Type B pancreatic cell (in vitro differentiated cells): ENCODE measurements at places on chromosomes 7 and 10. TPM values are rescaled to one million over a fixed set of nuclear protein-coding genes. Genes with fewer than 3 reads are reported as not detected.

Gene C10orf53
- not detected in 2 replicates for total RNA-seq

DNA sequence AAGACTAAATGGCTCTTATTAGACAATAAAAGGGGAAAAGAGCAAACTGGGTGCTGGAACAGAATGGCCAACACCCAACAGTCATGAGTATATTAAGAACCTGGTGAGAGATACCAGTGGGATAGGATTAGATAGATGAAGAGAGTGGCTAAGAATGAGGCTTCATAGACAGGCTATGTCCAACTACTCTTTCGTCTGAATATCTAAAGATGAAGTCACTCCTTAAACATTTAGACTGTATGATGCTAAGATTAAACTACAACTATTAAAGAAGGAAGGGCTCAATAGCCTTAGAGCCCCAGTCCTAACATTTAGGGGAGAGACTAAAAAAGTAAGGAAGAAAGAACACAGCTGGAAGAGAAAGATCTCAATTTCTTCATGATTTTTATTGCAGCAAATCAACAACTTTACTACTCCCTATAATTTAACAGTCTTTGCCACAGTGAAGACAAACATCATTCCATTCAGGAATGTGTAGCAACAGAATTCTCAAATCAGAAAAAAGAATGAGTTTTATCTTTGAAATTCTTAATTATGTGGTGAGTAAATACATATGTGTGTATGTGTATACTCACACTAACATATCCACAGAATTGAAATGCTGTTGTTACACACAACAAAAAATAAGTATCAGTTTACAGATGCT is 45.6 kb downstream of the CACNA2D1 start:
- no peaks in the 10 kb centered on the region for H3K36me3 ChIP-seq
- no peaks in the 10 kb centered on the region for H3K27me3 ChIP-seq
- H3K4me1 ChIP-seq = no peaks in the 10 kb centered on the region
- no peak overlapping the region for H3K4me3 ChIP-seq
- DNase-seq = no peak

DNA sequence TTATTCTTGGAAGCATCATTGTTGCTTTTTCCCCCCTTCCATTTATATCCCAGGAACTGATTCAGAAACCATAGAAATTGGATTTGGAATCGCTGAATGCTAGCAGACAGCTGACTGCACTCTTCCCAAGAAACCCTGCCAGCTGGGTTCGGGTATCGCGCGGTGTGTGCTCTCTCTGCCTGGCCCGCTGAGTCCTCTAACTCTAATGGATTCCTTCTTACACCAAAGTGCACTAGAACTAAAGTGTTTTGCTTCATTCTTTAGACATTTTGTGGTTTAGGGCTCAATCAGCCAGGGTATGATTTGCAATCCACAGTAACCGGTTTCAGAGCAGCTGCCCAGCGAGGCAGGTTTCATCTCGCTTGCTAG is 92.2 kb downstream of the EGFR start:
- H3K27me3 ChIP-seq = no peaks in the 10 kb centered on the region
- no peaks in the 10 kb centered on the region for H3K36me3 ChIP-seq
- H3K4me3 ChIP-seq = peak overlapping the region; percentile 60
- H3K27ac ChIP-seq = peak overlapping the region; percentile 50
- DNase-seq = no peak

GRCh38 chr10:132064771-132065437 is 842 bp upstream of the JAKMIP3 start:
- peaks cover 8% of the 10 kb centered on the region for H3K4me1 ChIP-seq
- H3K27ac ChIP-seq = peak overlapping the region; percentile 52
- H3K4me3 ChIP-seq = no peak overlapping the region
- H3K27me3 ChIP-seq = peaks cover 40% of the 10 kb centered on the region
- peak; percentile 54 for DNase-seq
- H3K36me3 ChIP-seq = no peaks in the 10 kb centered on the region

DNA sequence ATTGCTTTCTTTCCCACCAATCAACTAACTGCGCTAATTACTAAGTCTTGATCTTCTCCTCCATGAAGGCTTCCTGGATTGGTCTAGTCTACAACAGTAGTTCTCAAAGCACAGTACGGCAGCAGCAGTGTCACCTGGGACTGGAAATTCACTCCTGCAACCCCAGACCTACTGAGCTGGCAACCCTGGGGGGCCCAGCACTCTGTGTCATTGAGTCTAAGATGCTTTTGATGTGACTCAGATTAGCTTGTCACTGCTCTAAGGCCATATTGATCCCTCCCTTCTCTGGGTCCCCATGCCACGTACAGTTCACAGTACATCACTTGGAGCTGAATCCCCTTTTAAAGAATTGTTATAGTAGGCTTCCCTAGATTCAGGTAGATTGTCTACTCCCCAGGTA is 65.7 kb upstream of the KMT2C start:
- H3K4me3 ChIP-seq = no peak overlapping the region
- H3K27me3 ChIP-seq = no peaks in the 10 kb centered on the region
- no peak for DNase-seq
- no peak overlapping the region for H3K27ac ChIP-seq

DNA sequence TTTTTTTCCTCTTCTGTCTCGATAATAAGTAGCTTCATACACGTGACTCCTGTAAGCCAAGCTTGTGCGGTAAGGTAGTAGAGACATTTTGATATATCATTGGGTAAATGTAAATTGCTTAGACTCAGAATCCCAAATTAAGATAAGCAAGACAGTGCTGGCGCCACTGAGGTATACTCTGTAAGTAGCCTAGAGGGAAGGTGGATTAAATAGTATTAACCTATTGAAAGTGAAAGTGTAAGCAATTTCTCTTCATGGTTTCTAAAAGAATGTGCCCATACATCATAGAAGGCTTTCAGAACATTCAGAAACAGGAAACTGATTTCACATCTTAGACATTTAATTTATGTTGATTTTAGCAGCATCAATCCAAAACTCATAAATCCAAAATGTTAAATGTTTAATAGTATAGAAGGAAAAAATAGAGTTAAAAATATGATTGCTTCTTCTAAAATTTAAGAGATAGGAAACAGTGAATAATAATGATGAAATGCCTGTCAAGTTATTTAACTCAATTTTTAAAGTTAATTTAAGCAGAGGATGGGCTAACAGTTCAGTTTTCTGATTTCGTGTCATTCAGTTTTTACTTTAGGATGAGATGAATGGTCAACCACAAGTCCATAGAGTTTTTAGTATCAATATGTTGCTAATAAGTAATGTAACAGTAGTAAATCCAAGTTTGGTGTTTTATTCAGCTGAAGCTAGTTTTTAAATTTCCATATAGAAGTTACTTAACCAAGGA is 36.8 kb downstream of the LRRC72 start:
- peaks cover 6% of the 10 kb centered on the region for H3K4me1 ChIP-seq
- no peak for DNase-seq
- no peaks in the 10 kb centered on the region for H3K27me3 ChIP-seq
- H3K27ac ChIP-seq = no peak overlapping the region
- no peaks in the 10 kb centered on the region for H3K36me3 ChIP-seq

GRCh38 chr10:114623661-114624294 is 34.3 kb downstream of the ABLIM1 start:
- DNase-seq = no peak
- H3K4me3 ChIP-seq = peak overlapping the region; percentile 30
- H3K27me3 ChIP-seq = no peaks in the 10 kb centered on the region
- H3K4me1 ChIP-seq = peaks cover 28% of the 10 kb centered on the region
- no peaks in the 10 kb centered on the region for H3K36me3 ChIP-seq
- peak overlapping the region; percentile 66 for H3K27ac ChIP-seq

GRCh38 chr10:71880425-71881306 is 29.6 kb upstream of the PSAP start:
- no peak for DNase-seq
- H3K4me3 ChIP-seq = no peak overlapping the region
- H3K4me1 ChIP-seq = peaks cover 9% of the 10 kb centered on the region
- H3K27ac ChIP-seq = no peak overlapping the region
- H3K27me3 ChIP-seq = no peaks in the 10 kb centered on the region
- H3K36me3 ChIP-seq = no peaks in the 10 kb centered on the region

GRCh38 chr10:80599424-80599847 is 61.7 kb downstream of the SH2D4B start:
- no peak overlapping the region for H3K4me3 ChIP-seq
- H3K36me3 ChIP-seq = no peaks in the 10 kb centered on the region
- no peak for DNase-seq
- H3K27me3 ChIP-seq = no peaks in the 10 kb centered on the region
- H3K27ac ChIP-seq = no peak overlapping the region
